ENCODE measurements at places on chromosomes 11 and 22. TPM values are rescaled to one million over a fixed set of nuclear protein-coding genes. Genes with fewer than 3 reads are reported as not detected.
A peak's percentile ranks its signal among the peaks of the same experiment; 100 is the strongest.

DNA sequence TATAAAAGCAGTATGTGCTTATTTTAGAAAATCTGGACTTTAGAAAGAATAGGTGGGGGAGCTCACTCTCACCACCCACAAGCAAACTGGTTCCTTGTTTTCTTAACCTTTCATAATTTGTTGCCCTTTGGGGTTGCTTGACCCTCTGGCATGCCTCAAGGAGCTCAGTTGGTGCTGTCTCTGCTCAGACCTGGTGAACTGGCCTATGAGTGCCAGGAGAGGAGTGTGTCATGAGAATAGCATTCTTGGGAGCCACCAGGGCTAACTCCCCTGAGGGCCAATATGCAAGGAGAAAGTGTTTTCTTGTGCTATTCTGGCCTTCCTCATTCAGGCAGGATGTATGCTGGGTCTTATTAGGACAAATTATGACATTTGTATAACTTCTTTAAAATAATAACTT lies 21.0 kb upstream of the AMOTL1 start:
- no peak for DNase-seq

GRCh38 chr22:26777156-26777801 lies 119.9 kb downstream of the MIAT start:
- DNase-seq, result no peak

GRCh38 chr22:38788021-38788816 lies 5.7 kb downstream of the DNAL4 start:
- DNase-seq, result peak; percentile 87

GRCh38 chr11:78706551-78706950 lies 131.9 kb upstream of the NARS2 start:
- no peak for DNase-seq

DNA sequence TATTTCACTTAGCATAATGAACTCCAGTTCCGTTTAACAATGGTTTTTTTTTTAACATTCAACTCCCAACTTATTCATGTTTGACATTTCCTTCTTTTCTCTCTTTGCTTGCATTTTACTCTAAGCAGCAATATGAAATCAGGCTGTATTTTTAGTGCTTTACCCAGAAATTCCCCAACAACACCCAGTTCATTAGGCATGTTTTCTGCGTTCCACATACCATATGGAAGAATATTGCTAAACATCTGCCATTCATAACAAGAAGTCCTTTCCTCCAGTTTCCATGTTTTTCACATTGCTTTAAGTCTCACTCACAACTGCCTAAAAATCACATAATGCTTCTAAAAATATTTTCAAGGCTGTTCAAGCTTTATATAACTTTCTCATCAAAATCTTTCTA lies 45.8 kb downstream of the PLAAT5 start:
- no peak for DNase-seq

DNA sequence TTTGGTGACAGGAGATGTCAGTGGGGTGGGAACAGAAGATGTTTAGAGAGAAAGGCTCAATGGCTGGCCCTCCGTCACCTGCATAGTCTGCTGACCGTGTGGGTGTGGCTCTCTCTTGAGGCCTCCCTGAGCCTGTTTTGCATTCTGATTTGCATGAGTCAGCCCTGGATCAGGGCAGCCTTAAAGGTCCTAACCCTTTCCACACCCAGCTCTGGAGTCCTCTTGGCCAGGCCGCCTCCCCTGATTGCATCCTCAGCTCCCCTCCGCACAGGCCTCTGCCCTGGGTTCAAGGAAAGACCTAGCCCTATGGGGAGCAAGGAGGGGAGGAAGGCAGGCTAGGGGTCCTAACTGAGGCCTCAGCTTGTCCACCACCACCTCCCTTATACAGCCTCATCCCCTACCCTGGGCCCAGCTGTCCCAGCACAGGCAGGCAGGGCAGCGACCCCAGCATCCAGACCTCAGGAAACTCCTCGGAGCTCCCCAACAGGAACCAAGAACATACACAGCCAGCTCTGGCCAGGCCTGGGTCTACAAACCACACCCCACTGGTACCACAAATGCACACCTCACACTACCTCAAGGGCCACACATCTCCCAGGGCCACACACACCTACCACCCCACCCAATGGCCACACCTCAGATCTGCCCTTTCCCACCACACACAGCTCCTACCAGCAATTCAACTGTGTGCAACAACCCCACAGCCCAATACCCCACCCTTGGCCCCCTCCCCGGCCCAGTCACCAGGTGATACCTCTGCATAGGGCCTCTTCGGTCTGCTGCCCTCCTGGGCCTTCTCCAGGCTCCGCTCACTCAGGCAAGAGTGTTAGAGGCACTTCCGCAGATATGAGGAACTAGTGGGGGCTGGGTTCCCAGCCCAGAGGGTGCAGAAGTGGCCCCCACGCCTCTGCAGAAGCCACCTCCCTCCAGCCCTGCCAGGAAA lies 13.7 kb downstream of the ARAP1 start:
- DNase-seq, result peak; percentile 97

GRCh38 chr11:59223611-59224010 lies 10.9 kb upstream of the MPEG1 start:
- no peak for DNase-seq

GRCh38 chr11:119993722-119994121 lies 144.2 kb downstream of the TRIM29 start:
- no peak for DNase-seq

DNA sequence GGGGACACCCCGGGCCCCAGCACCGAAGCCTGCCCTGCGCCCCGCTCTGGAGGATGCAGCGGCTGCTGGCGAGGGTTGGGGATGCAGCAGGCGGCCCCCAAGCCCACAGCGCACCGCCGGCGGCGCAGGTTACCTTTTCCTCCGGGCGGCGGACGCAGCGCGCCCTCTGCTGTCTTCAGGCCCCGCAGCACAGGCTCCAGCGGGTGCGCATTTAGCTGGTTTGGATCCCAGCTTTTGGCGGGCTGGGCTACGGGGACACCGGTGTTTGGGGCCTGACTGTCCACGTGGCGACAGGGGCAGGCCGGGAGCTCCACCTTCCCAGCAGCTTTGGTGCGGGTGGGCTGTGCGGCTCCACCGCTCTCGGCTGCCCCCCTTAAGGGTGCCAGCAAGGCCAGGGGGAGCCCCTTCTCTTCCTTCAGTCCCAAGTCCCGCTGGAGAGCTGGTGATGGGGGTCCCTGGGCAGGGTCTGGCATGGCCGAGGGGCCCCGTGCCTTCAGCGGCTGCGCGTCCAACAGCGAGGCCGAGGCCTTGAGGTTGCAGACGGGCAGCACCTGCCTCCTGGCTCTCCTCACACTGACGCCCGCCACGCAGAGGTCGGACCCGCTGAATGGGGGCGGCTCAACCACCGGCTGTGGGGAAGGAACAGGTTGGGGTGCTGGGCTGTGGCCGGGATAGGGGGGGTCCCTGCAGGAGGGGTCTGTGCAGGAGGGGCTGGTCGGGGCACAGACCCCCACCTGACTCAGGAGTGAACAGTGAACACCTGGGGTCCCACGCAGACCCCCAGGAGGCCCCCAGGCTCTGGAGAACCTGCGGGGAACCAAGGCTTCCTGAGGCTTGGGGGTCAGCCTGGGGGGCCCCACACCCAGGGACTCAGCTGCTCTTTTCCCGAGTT lies 18.0 kb upstream of the IL17REL start:
- DNase-seq, result peak; percentile 98

GRCh38 chr22:24681236-24681635 lies 78.2 kb downstream of the GGT1 start:
- DNase-seq, result peak; percentile 32

DNA sequence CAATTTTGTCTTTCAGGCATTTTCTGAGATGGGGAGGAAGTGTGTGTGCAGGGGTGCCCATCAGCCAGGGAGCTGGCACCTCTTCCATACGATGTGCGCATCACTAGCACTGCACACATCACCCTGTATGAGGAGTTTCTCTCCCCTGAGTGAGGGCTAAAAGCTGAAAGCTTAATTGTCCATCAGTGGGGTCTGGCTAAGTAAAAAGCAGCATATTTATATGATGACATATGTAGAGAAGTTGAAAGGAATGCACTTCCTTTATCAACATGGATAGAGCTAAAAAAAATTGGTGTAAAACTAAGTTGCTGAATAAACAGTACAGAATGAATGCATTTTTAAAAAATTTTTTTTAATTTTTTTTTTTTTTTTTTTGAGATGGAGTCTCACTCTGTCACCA lies 4.0 kb downstream of the VSTM5 start:
- no peak for DNase-seq

DNA sequence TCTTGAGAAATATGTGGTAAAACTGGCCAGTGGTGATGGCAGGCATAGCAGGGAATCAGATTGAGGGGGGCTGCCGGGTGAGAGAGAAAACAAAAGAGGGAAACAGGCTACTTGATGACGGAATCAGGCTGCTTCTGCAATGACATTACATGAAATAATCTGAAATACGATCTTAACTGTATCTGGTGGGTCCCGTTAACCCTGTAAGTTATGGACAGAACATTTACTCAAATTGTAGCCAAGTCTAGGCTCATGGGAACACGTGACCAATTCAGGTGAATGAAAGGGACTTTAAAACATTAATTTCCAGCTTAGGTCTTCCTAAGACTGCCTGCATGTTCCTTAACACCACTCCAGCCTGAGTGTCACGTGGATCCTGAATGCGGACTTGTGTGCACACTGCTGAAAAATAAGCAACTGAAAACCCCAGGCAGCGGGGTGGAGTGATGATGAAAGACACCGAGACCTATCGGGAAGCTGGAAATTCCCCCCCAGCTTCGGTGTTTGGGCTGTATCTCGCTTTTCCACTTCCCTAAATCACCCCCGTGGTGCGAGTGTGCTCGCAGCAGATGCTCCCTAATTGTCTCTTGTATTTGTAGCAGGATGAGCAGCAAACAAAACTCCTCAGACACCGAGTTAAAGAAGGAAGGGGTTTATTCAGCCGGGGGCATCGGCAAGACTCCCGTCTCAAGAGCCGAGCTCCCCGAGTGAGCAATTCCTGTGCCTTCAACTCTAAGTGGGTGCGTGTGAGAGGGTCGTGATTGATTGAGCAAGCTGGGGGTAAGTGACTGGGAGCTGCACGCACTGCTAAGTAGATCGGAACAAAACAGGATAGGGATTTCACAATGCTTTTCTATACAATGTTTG lies 145.0 kb upstream of the GRK3 start:
- no peak for DNase-seq

GRCh38 chr11:119106564-119107537 lies at the start of gene C2CD2L:
C2CD2L (plus strand) TSS chr11:119107344; CDS start chr11:119107742, 398 bp downstream.
- peak; percentile 99 for DNase-seq

TUBGCP6 gene
- total RNA-seq, result 28.2 TPM

SSTR3 gene
- total RNA-seq, result not detected

JAML gene
- not detected for total RNA-seq

GSTP1 gene
- 361 TPM for total RNA-seq

CALCA gene
- total RNA-seq, result not detected

DUSP8 gene
- total RNA-seq, result under 0.01 TPM
